ENCODE measurements at places on chromosomes 7 and 10.

- DNase-seq, result no peak
These were observed 294.4 kb upstream of the MYO3A start for GRCh38 chr10:25639646-25640045.

DNA sequence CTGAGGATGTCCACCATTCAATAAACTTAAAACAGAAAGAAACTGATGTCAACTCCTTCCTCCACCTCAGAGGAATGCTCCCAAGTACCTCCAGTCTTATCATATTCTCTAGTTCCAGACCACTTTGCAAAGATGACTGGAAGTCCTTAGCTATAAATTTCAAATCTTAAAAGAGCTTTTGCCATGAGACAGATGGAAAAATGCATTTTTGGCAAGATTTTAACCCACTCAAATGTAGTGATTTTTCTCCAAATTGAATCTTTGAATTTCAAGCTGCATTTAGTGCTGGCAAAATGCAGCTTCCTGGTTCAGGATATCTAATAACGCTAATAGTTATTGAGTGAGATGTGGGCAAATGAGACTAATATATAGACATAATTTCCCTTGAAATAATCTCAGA, 33.2 kb downstream of the DGKI start:
- no peak for DNase-seq

DNA sequence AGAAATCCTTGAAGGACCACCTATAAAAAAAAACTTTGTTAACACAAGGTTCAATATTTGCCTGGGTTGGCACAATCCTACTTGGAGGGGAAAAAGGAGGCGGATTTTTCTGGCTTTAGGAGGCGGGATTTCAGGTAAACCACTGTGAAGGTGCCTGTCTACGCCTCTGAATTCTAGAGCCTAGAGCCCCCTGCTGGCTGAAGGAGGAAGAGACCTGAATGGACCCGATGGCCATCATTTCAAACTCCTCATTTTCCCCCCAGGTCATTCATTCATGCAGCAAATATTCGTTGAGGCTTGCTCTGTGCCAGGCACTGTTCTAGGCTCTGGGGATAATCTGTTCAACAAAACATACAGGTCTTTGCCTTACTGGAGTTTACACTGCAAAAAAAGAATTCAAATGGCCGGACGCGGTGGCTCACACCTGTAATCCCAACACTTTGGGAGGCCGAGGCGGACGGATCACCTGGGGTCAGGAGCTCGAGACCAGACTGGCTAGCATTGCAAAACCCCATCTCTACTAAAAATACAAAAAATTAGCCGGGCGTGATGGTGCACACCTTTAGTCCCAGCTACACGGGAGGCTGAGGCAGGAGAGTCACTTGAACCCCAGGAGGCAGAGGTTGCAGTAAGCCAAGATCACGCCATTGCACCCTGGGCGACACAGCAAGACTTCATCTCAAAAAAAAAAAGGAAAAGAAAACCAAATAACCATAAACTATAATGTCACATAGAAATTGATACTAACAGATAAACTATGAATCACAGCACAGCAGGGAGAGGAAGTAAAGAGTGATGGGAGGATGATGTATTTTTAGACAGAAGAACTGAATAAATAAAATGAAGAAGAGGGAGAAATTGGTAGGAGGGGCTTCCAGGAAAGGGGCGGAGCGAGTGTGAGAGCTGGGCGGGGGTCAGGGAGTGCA, 90.1 kb upstream of the NFE2L3 start:
- peak; percentile 78 for DNase-seq

GRCh38 chr10:11131112-11131639, 113.5 kb downstream of the CELF2 start:
- no peak for DNase-seq

- DNase-seq, result no peak
These were observed 285.4 kb downstream of the HDAC9 start for GRCh38 chr7:18780938-18781337.

DNA sequence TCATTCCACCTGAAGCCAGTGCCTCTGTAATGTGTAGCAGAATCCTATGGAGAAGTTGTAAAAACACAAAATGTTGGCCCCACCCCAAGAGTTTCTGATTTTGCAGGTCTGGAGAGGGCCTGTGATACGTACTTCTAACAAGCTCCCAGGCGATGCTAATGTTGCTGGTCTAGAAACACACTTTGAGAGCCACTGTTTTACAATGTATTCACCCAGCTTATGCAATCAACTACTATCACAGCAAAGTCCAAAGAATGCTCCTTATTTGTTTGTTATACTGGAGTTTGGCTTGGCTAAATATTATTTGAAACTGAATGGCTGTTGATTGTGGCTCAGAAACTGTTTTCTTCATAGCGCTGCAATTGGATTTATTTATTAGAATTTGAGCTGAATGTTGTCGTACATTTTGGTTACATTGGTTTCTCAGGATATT, 44.3 kb downstream of the DNAJB9 start:
- no peak for DNase-seq

DNA sequence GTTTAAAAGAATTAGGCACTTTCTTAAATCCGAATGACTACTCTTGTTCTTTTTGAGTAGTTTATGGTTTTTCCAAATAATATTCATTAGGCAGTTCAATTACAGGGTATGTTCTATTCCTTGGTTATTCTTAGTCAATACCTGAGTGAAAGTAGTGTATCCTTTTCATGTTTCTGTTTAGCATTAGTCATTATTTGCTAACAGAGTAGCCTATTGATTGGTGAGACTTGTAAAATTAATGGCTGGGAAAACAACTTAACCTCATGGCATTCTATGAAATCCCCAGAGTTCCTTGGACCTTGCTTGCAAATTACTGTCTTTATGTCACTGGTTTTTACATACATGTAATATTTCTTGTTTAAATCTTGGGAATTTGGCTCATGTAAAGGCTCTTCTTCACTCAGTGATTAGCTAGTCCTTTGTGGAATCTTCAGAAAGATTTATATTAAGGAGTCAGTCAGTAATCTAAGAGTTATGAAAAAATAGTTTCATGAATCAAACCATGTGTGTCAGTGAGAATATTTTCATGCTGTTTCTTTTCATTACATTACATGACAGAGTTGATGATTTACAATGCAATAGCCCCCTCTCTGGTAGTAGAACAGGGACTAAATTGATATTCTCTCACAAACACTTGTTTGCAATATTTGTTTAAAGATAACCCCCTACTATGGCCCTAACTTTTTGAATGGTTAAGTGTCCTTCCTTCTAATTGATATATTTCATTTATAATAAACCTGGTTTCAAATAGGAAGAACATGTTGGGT, 81.5 kb upstream of the LRRTM3 start:
- DNase-seq, result no peak

DNA sequence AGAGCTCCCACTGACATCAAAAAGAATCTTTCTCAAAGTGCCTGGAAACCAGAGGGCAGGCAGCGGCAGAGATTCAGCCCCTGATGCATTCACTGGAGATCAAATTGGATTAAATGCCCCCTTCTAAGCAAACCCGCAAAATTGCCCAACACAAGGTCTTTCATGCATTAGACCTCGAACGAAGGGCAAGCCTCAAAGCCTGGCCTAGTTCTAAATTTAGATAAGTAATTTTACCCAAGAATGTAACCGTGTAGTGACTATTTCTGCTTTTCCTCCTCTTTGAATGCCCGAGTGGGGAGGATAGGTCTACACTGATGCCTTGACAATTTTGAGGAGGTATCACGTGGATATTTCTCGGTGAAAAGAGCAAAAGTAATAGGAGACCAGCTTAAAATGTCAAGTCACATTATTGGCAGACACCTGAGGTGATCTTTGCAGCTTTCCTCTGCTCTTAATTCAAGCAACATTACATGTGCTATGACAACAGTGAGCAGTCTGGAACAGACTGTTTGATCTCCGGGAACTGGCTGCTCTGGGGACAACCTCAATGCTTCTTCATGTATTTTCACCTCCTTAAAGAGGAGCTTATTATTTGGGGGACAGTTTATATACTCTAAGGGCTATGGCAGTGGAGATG, 1263.5 kb upstream of the AUTS2 start:
- DNase-seq, result no peak

DNA sequence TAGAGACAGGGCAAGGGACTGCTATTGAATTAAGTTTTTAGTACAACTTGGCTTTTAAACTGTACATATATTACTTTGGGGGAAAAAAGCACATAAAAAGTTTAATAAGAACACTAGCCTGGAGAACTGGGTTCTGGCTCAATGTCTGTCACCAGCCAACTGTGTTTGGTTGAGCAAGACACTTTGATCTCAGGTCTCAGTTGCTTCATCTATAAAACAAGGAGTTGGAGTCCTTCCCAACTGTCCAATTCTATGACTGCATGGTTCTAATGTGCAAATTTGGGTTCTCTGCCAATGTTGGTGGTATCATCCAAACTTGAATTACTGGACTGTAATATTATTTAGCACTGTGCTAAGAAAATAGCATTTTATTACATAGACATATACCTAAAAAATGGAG, 50.3 kb downstream of the ATXN7L1 start:
- DNase-seq, result no peak

DNA sequence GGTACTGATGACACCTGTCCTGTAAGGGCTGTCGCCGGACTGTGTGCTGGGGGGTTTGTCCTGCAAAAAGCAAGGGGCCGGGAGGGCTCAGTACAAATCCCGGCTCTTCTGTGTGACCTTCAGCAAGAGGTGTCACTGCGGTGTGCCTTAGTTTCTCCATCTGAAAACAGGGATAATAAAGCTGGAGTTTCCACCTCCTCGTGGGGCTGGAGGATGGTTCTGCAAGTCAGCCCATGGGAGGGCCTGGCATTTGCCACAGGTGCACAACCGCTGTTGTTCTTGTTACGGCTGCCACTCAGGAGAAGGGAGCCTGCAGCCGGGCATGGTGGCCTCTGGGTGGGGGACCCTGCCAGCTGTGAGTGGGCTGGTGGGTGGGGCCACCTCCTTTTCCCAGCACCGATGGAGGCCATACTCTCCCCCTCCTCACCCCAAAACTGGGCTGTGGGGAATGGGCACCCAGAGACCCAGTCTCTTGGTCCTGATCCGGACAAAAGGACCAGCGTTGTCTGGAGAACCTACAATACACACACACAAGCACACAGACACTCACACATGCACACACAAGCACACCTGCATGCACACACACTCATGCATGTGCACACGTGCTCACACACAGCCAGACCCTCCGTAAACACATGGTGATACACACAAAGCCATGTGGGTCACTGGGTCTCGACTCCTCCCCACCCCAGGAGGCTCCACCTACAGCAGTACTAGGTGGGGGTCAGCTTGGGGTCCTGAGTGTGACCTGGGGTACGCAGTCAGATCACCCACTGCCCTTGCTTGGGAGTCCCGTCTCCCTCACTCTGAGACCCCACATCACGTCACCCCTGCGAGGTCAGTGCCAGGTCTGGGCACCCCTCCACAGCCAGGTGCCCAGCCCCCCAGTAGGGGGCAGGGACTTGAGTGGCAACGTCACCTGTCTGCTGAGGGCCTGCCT, 34.1 kb downstream of the ELFN1 start:
- peak; percentile 11 for DNase-seq

- DNase-seq, result no peak
These were observed 5.7 kb downstream of the CUBN start for GRCh38 chr10:17123961-17124360.

GRCh38 chr10:88992921-88993524, 2.4 kb downstream of the FAS start:
- no peak for DNase-seq

GRCh38 chr10:129766611-129767550, 197.2 kb downstream of the EBF3 start:
- no peak for DNase-seq

DNA sequence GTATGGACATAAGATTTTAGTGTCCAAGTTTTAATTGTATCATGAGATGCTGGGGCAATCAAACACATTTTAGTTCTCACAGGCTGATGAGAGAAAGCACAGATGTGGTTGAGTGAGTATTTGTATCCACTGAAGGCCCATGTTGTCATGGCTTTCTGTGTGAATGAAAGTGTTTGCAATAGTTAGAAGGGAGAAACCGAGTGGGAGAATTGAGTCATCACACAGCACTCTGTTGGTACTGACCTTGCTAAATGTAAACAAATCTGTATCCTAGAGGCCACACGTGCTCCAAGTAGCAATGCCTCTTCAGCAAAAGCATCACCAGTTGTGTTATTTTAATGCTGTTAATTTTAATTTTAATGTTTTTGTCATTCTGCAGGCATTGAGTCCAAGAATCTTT, 121.2 kb downstream of the EMX2 start:
- DNase-seq, result no peak

DNA sequence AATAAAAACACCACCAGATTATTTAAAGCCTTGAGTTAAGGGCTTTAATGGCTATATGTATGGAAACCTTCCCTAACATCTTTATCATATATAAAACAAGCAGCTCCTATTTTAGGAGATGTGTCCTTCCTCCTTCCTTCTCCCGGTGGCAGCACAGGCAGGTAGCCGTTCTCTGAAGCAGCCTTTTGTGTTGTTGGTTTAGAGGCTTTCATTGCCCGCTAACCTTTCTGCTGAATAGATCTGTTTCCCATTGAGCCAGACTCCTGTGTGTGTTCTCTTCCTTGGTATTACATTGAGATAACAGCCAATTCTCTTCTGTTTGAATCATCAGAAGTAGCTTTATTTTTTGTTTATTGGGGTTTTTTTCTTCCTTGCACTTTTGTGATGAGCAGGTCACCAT, 131.3 kb downstream of the CACNB2 start:
- no peak for DNase-seq

DNA sequence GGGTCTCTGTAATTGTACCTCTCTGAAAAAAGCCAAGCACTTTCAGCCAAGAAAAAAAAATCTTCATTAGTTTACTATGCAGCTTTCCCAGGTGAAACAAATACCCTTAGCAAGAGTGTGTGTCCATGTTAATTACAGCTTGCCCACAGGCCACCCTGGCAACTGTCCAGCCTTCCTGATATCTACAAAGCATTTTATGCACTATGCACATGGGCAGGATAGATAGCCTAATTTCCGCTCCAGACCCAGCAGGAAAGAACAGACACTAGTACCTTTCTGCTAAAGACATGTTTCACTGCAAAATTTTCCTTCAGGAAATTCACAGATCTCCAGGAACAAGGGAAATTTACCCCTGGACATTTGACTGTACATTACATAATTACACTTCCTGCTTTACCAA, 24.4 kb downstream of the CACNA2D1 start:
- no peak for DNase-seq

DNA sequence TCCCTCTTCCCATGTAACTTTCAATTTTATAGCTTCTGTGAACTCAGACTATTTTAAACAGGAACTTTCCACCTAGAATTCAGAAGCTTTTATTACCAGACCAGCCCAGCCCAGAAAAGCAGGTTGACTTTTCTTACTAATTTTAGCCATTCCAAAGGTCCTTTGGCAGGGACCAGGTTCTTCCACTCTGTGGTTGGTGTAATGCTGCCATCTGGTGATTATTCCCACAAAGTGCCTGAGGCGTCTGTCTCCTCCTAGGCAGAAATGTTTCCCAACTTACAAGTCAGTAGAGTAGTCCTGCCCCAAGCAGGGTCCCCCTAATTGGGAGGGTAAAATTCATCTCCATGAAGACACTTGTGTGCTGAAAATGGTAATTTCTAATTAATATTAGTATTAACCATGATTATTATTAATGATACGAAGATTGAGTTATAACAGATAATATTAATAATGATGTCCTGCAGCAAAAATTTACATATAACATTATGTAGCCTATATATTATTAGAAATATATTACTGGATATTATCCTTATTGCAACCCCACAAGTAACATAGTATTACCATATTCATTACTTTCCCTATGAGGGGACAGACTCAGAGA, 53.0 kb upstream of the PPP1R17 start:
- no peak for DNase-seq
